ENCODE measurements at places on chromosomes 3 and 15. TPM values are rescaled to one million over a fixed set of nuclear protein-coding genes. Genes with fewer than 3 reads are reported as not detected.

The HYKK gene
- total RNA-seq, result 7.4 TPM

The MKRN3 gene
- under 0.01 TPM for total RNA-seq

The ZNF660 gene
- total RNA-seq, result 1.5 TPM

The LRRIQ4 gene
- not detected for total RNA-seq

The CIAO2A gene
- 78.2 TPM for total RNA-seq

The KCNH8 gene
- not detected for total RNA-seq

The GOLGA6D gene
- not detected for total RNA-seq
